ENCODE measurements at places on chromosomes 4 and X.

- no peak for DNase-seq
Measured at GRCh38 chr4:112189754-112190153, 41.8 kb upstream of the AP1AR start.

GRCh38 chr4:145438298-145438697 is 43.4 kb upstream of the SMAD1 start:
- no peak for DNase-seq

DNA sequence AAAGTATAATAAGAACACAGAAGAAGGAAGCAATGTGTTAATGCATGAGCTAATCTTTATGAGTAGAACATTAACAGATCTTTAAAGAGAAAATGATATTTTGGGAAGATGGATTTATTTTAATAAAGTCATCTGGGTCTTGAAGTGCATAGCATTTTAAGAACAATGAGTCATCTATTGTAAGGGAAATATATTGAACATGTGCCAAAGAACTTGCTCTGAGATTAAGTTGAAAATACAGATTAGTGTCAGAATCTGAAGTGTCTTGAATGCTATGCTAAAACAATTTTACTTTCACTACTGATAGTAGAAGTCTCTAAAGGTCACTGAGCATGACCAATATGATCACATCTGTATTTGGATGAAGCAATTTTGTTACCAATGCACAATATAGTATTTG is 776.7 kb upstream of the GRID2 start:
- no peak for DNase-seq

GRCh38 chr4:73732759-73733431 is 7.5 kb upstream of the CXCL8 start:
- DNase-seq, result no peak

- DNase-seq, result no peak
Measured at GRCh38 chr4:104905546-104905945, 241.1 kb upstream of the TET2 start.

- no peak for DNase-seq
Measured at GRCh38 chr4:156969911-156970310, 1.7 kb downstream of the PDGFC start.
